Hematopoietic multipotent progenitor cell (in vitro differentiated cells): ENCODE measurements at places on chromosomes 12 and 14.

DNA sequence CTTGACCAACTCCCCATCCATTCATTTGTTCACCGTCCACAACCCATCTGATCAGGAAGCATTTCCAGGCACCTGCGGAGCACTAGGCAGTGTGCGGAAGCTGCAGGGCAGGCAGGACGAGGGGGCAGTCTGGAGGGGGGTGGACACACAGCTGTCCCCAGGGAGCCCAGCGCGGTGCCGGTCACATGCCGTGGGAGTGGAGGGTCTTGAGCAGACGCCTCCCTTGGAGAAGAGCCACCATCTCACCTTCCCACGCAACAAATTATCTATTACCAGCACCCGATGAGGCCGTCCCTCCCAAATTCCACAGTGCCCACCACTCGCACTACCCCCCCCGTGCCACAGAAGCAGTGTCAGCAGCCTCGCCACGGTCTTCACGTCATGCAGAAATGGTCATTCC is 10.8 kb downstream of the DLK1 start:
- no peak for DNase-seq

DNA sequence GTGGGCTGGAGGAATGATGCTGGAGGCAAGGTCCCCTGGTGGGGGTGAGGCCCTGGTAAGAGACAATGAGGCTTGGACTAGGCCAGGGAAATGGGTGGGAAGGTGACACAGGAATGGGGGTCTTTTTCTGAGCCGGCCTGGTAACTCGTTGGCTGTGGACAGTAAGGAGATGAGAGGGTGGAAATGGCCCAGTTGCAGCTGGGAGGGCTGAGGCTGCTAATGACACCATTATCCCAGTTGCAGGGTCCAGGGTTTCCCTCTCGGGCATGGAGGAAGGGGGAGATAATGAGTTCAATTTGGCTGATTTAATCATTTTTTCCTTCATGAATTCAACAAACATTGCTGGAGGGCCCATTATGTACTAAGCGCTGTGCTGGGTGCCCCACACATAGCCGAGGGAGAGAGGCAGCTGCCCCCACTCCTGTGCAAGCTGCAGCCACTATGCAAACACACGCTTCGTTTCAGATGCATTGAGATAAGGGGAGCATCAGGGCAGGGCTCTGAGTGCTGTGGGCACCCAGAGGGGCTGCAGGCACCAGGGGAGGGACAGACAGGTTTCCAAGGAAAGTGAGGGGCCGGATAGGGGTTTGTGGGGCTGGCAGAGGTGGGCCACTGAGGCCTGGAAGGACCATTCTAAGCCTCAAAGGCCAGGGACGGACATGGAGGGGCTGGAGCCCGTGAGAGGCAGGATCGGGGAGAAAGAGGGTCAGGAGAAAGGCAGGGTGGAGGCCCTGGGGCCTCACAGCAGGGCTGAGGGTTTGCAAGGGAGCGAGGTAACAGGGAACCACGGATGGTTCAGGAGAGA is 43.2 kb upstream of the MEG3 start:
- DNase-seq: no peak

DNA sequence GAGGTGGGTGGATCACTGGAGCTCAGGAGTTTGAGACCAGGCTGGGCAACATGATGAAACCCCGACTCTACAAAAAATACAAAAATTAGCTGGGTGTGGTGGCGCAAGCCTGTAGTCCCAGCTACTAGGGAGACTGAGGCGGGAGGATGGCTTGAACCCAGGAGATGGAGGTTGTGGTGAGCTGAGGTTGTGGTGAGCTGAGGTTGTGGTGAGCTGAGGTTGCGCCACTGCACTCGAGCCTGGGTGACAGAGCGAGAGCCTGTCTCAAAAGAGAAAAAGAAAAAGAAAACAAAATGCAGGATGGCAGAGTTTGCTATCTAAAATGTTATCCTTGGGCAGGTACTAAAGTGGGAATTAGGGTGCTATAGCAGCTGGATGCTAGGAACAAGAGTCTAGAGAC is 10.8 kb upstream of the GPRC5A start:
- no peak for DNase-seq

DNA sequence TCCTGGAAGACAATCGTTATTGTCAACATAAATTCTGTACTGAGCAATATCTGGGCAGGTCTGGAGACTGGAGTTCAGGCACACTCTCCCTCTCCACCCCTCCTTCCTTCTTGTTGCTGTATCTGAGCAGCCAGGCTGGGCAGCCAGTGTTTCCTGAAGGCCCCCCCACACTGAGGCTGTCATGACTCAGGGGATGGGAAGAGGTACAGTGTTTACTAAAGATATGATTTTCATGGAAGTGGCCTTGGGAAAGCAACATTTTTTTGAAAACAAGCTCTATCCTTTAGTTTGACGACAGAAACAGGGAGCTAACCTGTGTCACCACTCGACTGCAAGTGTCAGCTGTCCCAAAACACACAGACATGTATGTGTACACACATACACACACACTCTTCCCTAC is 1485.4 kb upstream of the TMEM132C start:
- no peak for DNase-seq
